Ascending aorta (tissue), 2 donors: ENCODE measurements at places on chromosomes 6 and 20. TPM values are rescaled to one million over a fixed set of nuclear protein-coding genes. Genes with fewer than 3 reads are reported as not detected.

DNA sequence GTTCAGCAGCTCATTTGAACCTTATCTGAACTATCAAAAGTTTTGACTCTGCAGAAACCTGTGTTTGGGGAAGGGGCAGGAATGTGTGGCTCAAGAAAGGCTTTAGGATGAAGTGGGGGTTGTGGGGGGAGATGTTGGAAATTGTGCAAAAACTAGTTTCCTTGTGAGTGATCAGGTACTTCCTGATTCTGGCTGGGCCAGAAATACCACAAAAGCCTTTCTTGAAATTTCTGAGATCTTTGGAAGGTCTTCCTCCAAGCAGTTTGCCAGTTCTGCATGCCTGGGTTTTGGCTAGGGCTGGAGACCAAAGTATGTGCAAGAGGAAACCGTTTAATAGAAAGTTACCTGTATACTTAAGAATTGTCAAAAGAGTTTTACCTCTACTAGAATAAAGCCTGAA lies 116.6 kb downstream of the BMP2 start:
- no peak for DNase-seq

The HCRTR2 gene
- not detected for total RNA-seq

The RNF217 gene
- 7.3 TPM for total RNA-seq

DNA sequence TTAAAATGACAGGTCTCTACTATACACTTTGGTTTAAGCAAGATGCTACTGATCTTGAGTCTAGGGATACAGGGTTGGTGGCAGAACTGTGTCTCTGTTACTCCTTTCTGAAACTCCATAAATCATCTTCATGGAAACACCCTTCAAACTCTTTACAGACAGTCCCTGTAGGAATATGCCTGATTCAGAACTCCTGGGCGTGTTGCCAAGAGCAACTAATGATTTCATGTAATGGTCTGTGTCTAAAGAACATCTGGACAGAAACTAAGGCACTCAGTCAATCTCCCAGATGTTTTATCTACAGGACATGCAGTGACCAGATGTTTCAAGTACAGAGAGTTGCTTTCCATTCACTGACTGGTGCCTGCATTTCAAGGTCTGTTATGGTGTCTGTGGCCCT lies 464.4 kb upstream of the CHD6 start:
- DNase-seq, result no peak
